ENCODE measurements at places on chromosomes 2 and 18.

DNA sequence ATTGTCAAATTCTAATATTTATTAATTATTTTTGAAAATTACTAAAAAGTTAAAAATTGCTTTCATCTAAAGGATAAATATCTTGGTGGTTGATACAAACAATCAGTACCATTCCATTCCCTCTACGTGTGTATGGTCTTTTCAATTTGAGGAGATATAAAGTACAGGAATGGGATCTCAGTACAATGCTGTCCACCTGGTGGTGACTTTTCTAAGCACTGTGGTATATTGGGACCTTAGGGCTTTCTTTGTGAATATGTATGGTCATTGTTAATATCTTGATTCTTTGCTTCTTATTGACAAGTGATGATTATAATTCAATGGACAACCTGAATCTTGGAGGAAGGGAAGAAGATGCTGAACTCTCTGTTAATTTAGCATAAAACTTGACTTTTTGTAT lies 83.1 kb downstream of the NBEAL1 start:
- DNase-seq: peak; percentile 32

GRCh38 chr2:45000341-45000901 lies 8.8 kb downstream of the SIX2 start:
- DNase-seq: no peak

GRCh38 chr2:137173463-137173862 lies 408.1 kb downstream of the THSD7B start:
- DNase-seq: peak; percentile 0

GRCh38 chr18:57352271-57352701 lies at the start of gene ST8SIA3:
Gene ST8SIA3 (plus strand): TSS chr18:57352557. CDS start chr18:57352847, 290 bp downstream.
- no peak for DNase-seq

GRCh38 chr2:239267288-239267951 lies 133.4 kb downstream of the HDAC4 start:
- peak; percentile 98 for DNase-seq
